ENCODE measurements at places on chromosomes 1 and 21.

DNA sequence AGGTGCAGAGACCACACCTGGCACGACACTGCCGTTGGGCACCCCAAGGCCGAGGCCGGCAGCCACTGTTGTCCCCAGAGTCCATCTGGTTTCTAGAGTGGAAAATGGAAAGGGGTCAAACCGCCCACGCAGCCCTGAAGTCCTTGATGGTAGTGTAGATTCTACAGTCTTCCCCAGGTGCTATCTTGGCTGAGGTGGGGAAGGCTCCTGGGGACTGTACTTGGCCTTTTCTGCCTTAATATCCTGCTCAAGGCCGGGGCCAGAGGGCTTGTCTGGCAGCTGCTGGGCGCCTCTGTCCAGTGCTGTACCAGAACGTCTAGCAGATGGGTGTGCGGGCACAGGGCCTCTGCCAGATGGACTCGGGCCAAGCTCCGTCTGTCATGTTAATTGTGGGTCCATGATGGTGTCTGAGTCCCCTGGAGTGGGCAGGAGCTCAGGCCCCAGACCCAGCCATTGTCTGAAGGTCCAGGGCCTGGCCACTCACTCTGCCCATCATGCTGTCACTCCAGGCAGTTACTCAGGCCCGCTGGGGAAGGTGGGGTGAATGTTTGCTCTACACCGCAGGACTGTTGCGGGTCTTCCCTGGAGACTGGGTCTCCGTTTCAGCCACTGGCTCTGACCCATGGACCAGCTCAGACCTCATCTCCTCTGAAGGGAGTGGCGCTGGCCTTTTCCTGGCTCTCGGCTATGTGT is 161.9 kb upstream of the COL6A1 start:
- DNase-seq: peak; percentile 28

DNA sequence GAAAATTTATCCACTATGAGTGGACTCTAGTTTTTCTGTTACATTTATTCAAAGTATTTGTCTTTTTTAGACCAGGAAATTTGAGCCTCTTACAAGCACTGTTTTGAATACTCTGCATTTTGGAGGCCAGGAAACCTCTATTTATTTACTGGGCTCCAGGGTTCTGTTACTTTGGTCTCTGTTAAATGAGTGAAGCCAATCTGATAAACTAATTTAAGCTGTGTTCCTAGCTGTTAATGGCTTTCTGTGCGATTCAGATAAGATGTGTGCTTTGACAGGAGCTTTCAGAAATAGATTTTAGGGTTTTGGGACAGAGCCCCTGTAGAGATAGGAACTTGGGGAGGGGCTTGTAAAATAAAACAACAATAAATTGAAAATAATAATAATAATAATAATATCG is 23.9 kb downstream of the ACKR1 start:
- no peak for DNase-seq

GRCh38 chr1:239125027-239125426 is 261.3 kb upstream of the CHRM3 start:
- no peak for DNase-seq

DNA sequence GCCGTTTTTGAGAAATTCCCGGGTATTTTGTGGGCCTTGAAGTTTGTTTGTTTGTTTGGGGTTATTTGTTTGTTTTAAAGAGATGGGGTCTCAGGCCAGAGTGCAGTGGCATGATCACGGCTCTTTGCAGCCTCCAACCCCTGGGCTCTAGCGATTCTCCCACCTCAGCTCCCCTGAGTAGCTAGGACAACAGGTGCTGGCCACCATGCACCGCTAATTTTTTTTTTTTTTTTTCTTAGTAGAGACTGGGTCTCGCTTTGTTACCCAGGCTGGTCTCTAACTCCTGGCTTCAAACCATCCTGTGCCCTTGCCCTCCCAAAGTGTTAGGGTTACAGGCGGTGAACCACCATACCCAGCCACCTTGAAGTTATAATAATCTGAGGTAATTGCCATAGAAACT is 2.0 kb downstream of the CHTOP start:
- no peak for DNase-seq

DNA sequence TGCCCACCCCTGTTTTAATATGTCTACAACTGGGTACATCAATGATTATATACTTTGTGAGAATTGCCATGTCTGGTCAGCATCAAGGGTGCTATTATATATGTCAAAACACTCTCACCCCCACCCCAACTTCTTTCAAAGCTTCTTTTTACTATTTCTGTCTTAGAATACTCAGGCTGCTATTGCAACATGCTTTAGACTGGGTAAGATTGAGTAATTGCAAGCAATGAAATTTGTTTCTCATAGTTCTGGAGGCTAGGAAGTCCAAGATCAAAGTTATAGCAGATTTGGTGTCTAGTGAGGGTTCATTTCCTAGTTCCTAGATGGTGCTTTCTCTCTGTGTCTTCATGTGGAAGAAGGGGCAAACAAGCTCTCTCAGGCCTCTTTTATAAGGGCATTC is 100.5 kb upstream of the KCNK1 start:
- DNase-seq: no peak

DNA sequence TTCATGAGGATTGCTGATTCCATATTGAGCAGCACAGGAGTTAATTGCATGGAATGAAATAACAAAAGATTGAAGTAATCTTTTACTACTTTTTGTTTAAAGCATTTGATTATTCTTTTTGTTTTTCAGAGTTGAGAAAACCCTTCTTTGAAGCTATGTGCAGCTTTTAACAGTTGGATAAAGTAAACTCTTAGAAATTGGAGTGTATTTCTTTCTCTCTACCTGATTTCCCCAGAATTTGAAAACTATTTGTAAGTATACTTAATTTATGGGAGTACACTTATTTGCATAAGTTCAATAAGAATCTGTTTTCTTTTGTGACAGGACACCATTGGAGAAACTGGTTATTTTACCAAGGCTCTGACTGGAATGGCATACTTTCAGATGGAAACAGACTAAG is 133.6 kb downstream of the TRIM33 start:
- DNase-seq: no peak

GRCh38 chr1:246566813-246567645 is 773 bp downstream of the CNST start:
- DNase-seq: no peak

GRCh38 chr1:201582705-201583442 is 43.9 kb downstream of the NAV1 start:
- no peak for DNase-seq

Data from activated CD4-positive, alpha-beta memory T cell treated with anti-CD3 and anti-CD28 coated beads for 36 hours (primary cell).